T-helper 9 cell (primary cell): ENCODE measurements at places on chromosomes 3 and 15.

DNA sequence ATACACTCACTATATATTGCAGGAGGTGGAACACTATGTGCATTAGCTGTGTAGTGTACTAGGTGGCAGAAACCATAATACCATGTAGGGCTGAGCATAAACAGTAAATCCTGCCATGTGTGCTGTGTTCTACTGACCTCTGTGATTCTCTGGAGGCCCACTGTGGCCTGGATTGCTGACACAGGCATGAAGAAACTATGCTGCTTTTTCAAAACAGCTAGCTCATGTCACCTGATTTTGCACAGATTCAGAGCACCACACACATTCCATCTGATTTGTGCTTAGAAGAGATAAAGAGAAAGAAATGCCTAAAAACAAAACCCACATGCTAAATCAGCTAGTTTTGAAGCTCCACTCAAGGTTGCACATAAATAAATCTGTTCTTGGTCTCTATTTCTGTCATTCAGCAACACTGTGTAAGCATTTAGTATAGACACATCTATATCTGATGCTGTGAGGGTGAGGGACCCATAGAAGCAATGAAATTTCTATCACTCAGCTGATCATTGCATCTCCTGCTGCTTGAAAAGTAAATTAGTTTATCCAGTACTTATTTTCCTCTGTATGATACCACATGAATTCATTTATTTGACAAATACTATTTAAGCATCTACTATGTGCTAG is 1007.7 kb upstream of the SEMA6D start:
- DNase-seq, result no peak

GRCh38 chr15:42693942-42694341 is 43.0 kb downstream of the CDAN1 start:
- no peak for DNase-seq

GRCh38 chr3:169772305-169772896 is 795 bp upstream of the MYNN start:
- DNase-seq, result no peak

DNA sequence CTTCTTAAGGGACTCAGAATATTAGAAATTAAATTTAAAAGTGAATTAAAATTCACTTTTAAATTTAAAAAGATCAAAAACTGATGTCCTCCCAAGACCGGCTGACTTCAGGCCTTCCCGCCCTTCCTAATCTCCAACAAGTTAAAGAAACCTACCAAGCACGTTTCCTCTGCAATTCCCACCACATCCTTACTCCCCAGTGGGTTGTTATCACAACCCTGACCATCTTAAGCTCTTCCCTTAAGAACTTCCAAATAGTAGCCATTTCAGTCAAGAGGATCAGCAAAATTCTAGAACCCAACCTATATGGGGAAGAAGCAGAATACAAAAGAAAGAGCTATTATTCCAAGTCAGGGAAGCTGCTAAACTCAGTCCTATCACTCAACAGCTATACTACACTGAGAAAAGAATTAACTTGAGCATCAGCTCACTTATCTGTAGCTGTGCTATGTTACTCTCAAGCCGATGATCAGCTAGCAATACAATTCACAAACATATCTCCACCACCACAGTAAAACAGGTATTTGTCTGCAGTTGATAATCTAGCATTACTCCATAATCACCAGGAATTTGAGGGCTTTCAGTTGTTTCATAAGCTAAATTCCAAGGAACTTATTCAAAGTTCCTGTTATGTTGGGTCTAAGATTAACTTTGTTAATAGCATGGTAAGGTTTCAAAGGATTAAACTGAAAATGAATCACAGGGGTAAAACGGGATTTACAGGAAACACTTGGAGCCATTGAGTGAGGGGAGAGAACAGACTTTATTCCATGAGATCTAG is 14.3 kb downstream of the ABCC5 start:
- DNase-seq, result no peak

DNA sequence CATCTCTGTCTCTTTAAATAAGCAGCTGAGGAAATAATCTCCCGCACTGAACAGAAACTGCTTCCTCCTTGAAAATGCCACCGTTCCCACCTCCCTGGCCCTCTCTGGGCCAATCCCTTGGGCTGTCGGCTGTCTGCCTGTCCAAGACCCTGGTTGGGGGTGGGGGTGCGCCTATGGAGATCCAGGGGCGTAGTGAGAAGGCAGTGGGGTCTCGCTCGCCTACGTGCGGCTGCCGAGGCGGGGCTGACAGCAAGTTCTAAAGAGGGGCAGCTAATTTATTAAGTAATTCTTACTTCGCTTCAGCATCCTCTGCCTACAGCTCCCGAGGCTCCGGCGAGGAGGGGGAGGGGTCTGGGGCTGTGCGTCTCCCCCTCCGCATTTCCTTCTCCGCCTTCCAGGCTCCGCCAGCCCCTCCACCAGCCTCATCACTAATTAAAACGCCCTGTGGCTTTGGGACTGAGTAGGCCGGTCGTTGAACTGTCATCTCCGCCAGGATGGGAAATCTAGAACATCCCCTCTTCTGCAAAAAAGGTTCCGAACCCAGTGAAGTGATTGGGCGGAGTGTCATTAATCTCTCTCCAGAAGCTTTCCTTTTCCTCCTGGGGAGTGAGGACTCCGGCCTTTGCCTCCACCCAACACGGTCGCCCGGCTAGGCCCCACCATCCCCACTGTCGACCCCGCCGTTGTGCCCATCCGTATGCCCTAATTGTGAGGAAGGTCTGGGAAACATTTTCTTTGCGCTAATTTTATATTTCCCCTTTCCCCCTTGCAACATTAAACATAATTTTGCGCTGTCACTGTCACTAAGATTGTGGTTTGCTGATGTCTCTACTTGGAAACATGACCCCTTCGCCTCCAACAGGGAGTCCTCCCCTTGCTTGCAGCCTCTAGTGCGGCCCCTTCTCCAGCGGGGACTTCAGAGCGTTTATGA is 16.9 kb downstream of the NR2F2 start:
- DNase-seq, result no peak

DNA sequence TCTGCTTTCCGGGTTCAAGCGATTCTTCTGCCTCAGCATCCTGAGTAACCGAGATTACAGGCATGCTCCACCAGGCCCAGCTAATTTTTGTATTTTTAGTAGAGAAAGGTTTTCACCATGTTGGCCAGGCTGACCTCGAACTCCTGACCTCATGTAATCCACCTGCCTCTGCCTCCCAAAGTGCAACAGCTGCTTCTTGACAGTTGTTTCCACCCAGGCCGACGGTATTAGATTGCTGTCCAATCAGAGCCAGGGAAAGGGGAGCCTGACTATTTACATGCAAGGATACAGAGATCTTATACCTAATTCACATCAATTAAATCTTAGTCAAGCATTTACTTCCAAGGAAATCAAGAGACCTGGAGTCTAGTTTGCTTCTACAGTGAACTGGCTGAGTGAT is 4.0 kb upstream of the CAPN3 start:
- no peak for DNase-seq

GRCh38 chr3:117407317-117407716 is 697.7 kb downstream of the TUSC7 start:
- no peak for DNase-seq

DNA sequence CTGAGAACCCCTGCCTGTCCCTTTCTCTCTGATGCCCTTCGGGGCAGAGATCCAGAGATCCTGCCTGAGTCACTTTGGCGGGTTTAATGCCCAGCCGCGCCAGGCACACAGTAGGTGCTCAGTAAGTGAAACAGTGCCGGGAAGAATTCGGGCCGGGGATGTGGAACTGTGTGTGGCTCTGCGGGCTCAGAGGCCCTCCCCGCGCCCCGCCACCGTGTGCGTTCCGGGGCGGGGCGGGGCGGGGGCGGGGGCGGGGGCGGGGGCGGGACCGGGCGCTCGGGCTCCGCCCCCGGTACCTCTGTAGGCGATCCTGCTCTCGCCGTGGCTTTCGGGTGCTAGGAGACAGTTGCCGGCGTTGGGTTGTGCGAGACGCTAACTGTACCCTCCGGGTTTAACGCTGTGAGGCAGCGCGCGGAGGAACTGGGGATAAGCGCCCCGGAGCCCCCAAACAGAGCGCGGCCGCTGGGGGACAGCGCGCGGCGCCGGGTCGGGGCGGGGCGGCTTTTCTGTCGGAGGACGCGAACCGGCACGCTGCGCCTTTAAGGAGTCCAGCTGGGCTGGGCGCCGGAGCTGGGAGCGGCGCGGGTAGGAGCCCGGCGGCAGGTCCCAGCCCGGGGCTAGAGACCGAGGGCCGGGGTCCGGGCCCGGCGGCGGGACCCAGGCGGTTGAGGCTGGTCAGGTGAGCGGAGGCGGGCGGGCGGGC is at the start of gene ABHD6:
ABHD6 (plus strand) TSS at position 555 of the 703 bp plus-strand sequence. CDS start 18,795 bp downstream, outside the sequence.
- peak; percentile 82 for DNase-seq

GRCh38 chr15:100192097-100193080 is 149.4 kb downstream of the ADAMTS17 start:
- no peak for DNase-seq

DNA sequence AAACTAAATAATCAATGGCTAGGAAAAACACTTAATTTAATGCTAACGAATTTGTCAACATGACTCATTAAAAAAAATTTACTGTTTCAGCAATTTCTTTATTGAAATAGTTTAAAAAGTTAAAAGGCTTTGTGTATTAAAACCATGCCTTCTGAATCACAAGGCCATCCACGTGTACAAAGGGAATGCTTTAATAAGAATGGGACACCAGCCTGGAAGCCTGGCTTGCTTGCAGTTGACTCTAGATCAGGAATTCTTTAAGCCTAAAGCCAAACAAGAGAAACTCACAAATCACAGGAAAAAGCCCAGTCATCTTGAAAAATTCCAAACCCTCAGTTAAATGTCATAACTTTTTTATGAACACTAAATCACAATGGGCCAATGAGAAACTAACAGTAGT is 137.6 kb downstream of the PEAK1 start:
- DNase-seq, result no peak

DNA sequence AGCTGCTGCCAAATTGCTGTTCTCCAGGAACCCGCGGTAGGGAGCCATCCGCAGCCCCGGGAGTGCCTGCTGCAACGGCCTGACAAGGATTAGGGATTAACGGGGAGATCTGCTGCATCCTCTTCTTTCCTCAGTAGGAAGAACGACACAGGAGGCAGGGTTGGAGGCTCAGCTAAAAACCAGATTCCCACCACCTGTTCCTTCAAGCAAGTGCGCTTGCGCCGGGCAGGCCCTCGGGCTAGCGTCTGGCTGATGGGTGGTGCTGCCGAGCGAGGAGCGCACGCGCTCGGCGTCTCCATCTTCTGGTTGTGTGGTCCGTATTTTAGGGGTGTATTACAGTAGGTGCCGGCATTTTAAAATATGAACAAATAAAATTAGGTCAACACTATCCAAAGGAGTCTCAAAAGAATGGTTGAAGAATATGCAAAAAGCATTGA is 25.4 kb upstream of the SLC25A26 start:
- DNase-seq, result no peak

DNA sequence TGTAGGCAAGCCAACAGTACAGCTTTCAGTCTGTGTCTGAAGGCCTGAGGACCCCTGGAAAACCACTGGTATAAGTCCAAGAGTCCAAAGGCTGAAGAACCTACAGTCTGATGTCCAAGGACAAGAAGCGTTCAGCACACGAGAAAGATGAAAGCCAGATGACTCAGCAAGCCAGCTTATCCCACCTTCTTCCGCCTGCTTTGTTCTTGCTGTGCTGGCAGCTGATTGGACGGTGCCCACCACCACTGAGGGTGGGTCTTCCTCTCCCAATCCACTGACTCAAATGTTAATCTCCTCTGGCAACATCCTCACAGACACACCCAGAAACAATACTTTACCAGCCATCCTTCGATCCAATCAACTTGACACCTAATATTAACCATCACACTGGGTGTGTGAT is 59.0 kb upstream of the PDZRN3 start:
- DNase-seq, result no peak

GRCh38 chr3:182392182-182392937 is 400.9 kb upstream of the ATP11B start:
- no peak for DNase-seq

DNA sequence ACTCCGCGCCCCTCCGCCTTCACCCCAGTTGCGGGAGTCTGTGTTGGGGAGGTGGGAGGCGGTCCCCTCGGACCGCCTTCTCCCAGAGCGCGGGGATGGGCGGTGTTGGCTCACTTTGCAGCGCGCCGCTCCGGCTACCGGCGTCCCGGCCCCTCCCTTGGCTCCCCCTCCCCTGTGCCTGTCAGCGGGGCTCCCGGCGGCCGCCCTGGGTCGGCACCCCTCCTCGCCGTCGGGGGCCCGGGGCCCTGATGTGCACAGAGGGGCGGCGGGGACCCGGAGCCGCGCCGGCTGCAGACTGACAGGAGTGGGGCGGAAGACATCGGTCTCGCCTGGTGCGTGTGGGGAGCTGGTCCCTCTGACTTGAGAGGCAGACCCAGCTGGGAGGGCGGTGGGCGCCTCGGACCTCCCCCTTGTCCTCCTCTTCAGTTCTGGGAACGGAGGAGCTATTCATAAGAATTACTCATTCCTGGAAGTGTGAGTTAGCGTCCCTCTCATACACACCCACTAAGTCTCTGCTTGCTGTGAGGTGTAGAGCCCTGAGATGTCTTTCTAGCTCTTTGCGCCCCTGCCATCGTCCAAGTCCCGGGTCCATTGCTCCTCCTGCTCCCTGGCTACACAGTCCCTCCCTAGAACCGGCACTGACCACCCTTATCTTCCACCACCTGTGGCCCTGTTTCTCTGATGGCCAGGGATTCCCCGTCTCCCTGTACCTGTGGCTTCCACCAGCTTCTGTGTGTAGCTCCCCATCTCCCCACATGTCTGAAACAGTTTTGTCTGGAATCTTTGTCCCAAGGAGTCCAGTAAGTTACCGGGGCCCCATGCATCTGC is 42.3 kb upstream of the ROPN1 start:
- no peak for DNase-seq

- no peak for DNase-seq
Measured at GRCh38 chr3:188124184-188124583, 29.8 kb upstream of the LPP start.

DNA sequence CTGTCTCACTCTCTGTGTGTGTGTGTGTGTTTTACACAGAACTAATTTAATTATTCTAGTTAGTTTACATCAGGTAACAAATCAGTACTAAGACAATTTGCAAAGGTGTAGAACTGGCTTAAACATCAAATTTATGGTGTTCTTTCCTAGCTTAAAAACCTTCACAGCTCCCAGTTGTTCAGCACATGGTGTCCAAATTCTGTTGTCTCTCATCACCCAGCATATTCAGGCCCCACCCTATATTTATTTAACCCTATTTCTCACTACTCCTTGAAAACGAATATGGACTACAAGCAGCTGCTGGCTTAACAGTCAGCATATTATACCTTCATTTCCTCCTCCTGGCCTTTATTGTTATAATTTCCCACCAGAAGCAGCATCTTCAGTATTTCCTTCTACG is 1.2 kb downstream of the IL20RB start:
- DNase-seq, result no peak

- no peak for DNase-seq
Measured at GRCh38 chr3:127391436-127392155, 103.8 kb upstream of the PRR20G start.

DNA sequence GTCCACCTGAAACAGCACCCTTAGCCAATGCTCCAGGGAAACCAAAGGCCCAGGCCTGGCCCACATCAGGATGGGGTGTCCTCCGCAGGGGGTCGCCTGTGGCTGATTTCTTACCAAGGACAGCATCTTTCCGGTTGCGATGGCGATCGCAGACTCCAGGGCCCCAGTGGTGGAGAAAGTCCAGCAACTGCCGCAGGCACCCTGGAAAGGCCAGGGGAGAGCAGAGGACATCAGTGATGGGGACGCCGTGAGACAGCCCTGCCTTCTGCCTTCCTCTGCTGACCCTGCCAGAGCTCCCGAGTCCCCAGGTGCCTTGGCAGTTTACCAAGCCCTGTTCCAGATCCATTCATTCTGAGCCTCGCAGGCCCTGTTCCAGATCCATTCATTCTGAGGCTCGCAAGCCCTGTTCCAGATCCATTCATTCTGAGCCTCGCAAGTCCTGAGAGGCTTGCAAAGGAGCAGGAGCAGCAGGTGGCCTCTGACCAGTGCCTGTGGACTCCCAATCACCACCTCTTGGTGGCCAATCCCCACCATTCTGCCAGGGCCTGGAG is 12.5 kb downstream of the CTSH start:
- no peak for DNase-seq
